Fibroblast of the aortic adventitia (primary cell): ENCODE measurements at places on chromosomes 2 and 18. TPM values are rescaled to one million over a fixed set of nuclear protein-coding genes. Genes with fewer than 3 reads are reported as not detected.

C2orf78 gene
- not detected in 2 replicates for total RNA-seq

C2orf74 gene
- 8.0 and 19.0 TPM in 2 replicates for total RNA-seq

ATP6V1B1 gene
- total RNA-seq = 0.09 and 0.57 TPM in 2 replicates

SIX2 gene
- total RNA-seq = 2.9 and 8.3 TPM in 2 replicates

RNU2-63P gene
- not detected in 2 replicates for total RNA-seq

MAP3K19 gene
- not detected in 2 replicates for total RNA-seq

RTKN gene
- total RNA-seq = 12.0 and 15.7 TPM in 2 replicates

GRB14 gene
- total RNA-seq = 6.1 and 6.9 TPM in 2 replicates

ABCB11 gene
- total RNA-seq = not detected in 2 replicates

ZNF2 gene
- total RNA-seq = 3.0 and 6.9 TPM in 2 replicates

DLGAP1 gene
- 0.90 and 1.4 TPM in 2 replicates for total RNA-seq

DNA sequence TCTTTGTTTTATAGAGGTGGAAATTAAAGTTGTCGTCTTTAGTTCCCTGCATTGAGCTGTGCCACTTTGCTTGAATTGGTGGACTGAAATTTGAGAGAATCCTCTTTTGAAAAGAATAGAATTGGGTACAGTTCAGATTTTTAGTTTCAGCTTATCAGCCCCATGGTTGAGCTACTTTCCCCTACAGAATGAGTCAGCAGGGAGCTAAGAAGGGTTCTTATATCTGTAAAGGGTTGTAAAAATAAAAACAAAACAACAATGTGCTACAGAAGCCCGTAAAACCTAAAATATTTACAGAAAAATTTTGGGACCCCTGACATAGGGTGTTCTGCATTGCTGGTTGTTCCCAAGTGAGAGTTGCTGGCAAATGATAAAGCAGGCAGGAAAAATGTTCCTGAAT, 12.6 kb downstream of the SLC20A1 start:
- peak; percentile 47 for DNase-seq

DNA sequence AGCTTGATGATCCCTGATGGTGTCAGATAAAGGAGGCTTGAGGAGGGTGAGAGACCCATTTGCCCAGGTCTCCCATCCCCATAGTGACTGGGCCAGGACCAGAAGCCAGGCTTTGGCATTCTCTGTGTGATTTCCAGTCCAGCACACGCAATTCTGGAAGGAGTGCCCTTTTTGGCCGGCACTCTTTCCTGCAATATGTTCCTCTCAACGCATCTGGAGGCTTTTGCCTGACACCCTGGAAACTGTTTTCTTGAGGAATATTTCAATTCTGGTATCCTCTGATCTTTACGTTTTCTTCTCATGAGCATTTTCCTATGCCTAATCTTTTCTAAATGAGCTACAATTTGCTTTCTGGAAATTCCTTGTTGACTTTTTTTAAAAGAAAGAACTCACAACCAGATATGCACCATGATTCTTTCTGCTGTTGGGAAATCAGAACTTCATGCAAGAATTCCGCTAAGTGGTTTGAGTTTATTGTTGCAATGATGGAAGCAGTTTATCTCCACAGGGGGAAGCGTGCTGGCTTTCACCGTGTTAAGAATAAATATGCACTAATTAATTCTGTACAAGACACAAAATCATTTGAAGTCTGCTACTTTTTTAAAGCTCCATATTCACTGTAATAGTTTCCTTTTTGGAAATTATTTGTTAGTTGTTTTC, 143.7 kb downstream of the NAPG start:
- DNase-seq = no peak

- DNase-seq = no peak
Observed at GRCh38 chr2:234998404-234999211, 46.8 kb downstream of the SH3BP4 start.

- DNase-seq = no peak
Observed at GRCh38 chr2:27270670-27271069, 4.6 kb upstream of the DNAJC5G start.

GRCh38 chr2:30663806-30664205, 143.4 kb downstream of the CAPN13 start:
- DNase-seq = no peak

- DNase-seq = no peak
Observed at GRCh38 chr2:27806311-27807059, 35.0 kb downstream of the MRPL33 start.

- DNase-seq = peak; percentile 40
Observed at GRCh38 chr2:98623657-98624056, 15.3 kb downstream of the UNC50 start.

- no peak for DNase-seq
Observed at GRCh38 chr2:38733300-38733971, 17.7 kb downstream of the SRSF7 start.

DNA sequence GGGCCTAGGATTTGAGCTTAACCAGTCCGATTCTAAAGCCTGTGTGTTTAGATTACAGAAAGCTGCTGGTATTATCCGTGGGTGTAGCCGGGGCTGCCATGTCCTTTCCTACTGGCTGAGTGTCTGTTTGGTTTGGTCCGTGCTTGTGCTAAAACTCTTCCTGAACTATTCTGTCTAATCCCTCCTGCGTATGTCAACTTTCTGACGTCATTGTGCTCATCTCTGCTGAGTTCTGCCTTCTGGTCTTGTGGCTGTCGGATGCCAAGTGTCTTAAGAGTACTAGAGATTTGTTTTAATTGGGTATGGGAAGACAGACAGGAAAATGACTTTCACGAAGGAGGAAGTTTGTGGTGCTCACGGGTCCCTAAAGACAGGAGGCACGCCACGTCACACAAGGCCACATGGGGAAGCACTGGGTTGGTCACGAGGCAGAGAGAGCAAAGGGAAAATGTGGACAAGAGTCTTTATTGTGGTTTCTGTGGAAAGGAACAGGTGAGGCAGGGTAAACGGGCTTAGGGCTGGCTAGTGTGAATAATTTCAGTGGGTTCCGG, 31.8 kb upstream of the NTSR2 start:
- no peak for DNase-seq

DNA sequence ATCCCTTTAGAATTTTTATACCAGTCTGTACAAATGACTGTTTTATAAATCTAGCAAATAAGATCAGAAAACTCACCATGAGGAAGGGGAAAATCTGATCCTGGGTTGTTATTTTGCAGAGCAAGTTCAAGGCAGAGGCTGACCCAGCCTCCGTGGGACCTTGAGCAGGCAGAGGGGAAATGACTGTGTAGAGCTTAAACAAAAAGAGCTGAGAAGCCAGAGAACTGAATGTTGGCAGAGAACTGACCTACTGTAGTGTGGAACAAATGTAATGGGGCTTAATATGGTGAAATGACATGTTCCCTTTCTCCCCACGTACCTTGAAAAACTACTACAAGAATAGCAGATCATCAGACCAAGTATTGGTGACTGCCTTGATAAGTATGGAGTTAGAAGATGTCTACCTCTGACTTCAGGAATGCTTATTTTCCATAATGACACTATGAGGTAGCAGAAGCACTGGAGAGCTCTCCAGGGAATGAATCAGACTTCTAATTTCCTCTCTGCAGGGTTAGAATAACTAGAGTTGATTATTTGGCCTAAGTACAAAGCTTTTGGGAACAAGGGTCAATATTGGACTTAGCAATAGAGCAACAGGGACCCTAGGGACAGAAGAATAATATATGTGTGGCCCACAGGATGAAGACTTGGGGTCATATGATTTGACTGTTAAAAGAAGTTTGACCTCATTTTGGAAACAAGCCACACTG, 304.4 kb downstream of the CCDC178 start:
- DNase-seq = no peak

- no peak for DNase-seq
Observed at GRCh38 chr18:69998523-69998987, 50.9 kb upstream of the CD226 start.

GRCh38 chr18:61662726-61663125, 230.1 kb downstream of the RNF152 start:
- no peak for DNase-seq

DNA sequence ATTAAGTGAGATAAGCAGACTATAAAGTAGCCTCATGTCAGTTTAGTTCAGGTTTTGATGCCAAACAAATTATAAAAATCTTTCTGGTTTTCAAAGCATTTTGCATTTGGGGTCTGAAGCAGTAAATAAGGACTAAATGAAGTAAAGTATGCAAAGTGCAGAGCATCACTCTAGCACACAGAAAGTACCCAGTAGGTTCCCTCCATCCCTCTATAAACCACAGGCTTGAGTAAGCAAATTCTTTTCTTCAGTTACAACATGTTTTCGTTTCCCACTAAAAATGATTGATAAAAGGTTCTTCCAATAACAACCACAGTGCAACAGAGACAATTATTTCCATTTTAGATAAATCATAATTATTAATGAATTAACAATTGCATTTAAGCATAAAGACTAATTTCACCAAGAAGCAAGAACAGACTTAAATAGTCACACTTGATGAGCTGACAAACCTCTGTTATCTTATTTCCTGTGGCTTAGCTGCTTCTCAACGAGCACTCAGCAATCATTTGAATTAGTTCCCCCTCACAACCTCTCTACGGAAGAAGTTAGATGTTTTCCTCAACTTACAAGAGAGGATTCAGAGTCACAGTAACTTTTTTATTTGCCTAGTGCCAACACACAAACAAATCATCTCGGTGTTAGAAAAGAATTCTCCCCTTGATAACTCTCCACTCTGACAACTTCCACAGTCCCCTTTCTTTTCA, 249.8 kb downstream of the NBAS start:
- no peak for DNase-seq

DNA sequence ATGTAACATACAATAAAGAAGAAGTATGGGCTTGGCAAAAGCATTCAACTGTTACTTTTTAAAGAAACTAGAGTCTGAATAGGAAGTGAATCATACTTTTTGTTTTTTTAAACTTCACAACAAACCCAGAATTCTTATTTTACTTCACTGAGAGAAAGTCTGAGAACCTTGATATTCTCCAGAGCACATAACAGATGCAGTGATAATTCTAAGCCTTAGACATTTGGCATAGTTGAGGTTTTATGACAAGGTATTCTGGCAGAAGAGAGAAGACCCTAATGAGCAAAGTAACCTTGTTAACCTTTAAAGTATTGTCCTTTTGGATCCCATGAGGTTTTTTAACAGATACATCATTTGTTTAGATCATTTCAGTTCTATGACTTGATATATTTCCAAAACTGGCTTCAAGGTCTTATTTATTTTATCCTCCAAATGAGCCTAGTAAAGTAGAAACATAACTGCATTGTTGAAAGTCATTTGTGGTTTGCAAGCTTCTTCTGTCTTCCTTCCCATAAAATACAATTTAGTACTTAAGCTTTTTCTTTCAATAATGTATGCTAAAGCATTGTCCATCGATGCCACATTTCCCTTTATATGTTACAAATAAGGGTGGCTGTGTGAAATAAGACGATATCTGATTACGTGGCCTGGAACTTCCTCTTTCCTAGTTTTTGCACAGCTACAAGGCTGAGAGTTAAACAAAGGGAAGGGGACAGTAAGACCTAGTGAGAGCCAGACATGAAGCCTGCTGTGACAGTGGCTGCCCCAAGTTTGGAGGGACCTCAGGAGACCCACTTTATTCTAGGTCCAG, 86.1 kb upstream of the ITPRID2 start:
- DNase-seq = peak; percentile 87

- DNase-seq = no peak
Observed at GRCh38 chr18:33647365-33647764, 69.3 kb downstream of the ASXL3 start.

DNA sequence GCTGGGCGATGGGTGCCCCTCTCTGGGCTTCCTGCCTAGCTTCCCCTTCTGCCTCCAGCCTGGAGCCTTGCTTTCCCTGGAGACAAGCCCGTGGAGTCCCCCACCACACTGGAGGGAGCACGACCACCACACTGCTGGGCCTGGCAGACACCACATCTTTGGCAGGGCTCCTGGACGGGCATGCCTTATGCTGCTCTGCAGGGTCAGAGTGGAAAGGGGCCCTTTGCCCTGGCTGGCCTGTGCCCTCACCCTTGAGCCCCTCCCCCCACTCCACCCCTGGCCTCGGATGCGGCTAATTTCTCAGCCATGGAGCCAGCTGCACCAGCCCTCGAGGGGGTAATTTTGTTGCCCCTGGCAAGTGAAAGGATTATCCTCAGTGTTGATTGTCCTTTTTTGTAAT, 194.5 kb downstream of the LOXHD1 start:
- DNase-seq = no peak

DNA sequence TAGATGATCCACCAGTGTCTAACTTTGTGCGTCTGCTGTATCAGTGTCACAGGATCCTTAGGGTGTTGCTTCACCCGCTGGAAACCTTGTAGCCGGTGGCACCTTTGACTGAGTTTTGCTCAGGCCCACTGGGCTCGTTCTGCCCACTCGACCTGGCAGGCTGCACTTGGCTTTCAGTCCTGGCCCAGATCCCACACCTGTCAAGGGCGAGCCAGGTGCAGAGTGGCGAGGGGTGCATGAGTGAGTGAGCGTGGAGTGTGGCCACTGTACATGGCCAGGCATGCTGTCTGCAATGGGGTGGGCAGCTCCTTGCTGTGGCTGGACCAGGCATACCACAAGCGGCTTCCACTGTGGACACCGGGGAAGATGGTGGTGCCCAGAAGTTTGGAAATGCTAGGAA, 179.0 kb downstream of the FAM210A start:
- DNase-seq = no peak

GRCh38 chr2:194332799-194333490, 1324.1 kb upstream of the SLC39A10 start:
- no peak for DNase-seq

DNA sequence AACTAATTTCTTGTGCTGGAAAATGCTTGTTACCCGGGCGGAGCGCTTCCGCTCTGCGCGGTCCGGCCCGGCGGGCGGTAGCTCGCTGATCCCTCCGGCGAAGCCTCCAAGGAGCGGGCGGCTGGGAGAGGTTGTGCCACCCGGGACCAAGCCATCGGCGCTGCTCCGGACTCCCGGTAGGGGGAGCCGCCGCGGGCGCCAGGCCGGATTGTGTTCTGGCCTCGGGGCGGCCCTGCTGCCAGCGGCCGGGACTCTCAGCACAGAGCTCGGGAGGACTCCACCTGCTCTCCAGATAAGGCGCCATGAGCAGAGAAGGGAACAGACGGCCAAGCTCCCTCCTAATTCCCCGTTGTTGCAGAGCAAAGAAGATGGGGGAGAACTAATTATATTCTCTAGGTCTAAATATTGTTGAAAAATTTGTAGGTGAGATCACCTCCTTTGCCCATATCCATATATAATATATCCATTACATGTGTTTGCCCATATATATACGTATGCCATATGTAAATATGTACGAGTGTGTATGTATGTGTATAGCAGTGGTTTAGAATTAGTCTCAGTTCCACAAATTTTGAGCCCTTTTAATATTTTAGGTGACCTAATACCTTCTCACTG, 13.8 kb upstream of the SATB2 start:
- DNase-seq = peak; percentile 55

DNA sequence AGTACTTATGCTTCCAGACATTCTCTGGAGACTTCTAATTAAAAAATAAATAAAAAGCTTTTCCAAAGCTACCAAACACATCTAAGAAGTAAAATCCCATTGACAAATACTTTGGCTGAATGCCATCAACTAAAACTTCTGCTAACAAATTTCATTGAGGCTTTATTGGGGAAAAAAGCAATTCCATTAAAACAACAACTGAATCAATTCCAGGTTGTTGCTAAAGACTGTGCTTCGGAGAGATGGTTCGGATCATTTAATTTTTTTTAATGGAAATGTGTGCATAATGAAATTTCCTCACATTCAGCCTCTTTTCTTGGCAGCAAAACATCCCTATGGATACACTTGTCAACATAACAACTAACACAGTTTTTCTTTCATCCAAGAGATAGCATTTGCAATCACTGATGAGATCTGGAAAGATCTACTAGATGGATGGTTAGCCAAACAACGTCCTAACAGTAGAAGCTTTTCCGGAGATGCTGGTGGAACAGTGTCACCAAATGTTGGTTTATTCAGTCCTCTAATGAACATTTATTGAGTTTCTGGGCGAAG, 446.1 kb upstream of the FAM98A start:
- no peak for DNase-seq

GRCh38 chr2:175931805-175932204, 70.3 kb downstream of the LNPK start:
- peak; percentile 86 for DNase-seq

- peak; percentile 43 for DNase-seq
Observed at GRCh38 chr2:53104263-53104662, 663.3 kb upstream of the CHAC2 start.
